Neural progenitor cell (in vitro differentiated cells): ENCODE measurements at places on chromosomes 7 and 10. TPM values are rescaled to one million over a fixed set of nuclear protein-coding genes. Genes with fewer than 3 reads are reported as not detected.

GRCh38 chr10:124626759-124627380, 117.3 kb downstream of the FAM53B start:
- H3K27me3 ChIP-seq: no peaks in the 10 kb centered on the region
- no peak overlapping the region for H3K4me3 ChIP-seq
- peaks cover 26% of the 10 kb centered on the region for H3K4me1 ChIP-seq
- DNase-seq: no peak

DNA sequence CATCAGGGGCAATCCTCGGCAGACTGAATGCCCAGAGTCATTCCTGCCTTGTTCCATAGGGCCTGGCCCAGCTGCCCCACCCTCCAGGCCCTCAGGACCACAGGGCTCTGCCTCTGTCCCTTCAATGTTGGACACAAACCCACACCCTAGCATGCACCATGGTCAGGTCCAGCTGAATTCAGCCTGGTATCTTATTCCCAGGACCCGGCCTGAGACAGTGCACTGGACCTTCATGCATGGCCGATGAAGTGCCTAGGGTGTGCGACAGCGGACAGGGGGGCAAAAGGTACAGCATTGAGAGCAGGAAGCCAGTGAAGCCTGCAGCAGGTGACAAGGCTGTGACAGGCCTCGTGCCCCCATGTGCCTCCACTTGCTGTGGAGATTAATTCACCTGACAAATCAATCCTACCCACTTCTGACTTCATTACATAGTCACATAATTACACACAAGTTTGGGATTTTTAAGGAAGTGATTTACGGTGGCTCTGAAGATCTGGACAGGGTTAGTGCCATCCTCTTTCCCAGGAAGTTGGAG, 261.9 kb downstream of the GRID1 start:
- DNase-seq: no peak
- H3K27me3 ChIP-seq: no peaks in the 10 kb centered on the region
- no peaks in the 10 kb centered on the region for H3K36me3 ChIP-seq

GRCh38 chr7:122448893-122449589, 144.5 kb upstream of the FEZF1 start:
- H3K27me3 ChIP-seq: no peaks in the 10 kb centered on the region
- H3K4me3 ChIP-seq: no peak overlapping the region
- peaks cover 7% of the 10 kb centered on the region for H3K36me3 ChIP-seq
- peak; percentile 23 for DNase-seq
- H3K27ac ChIP-seq: peak overlapping the region; percentile 63

- no peak overlapping the region for H3K27ac ChIP-seq
- no peaks in the 10 kb centered on the region for H3K27me3 ChIP-seq
- H3K4me3 ChIP-seq: no peak overlapping the region
- no peaks in the 10 kb centered on the region for H3K36me3 ChIP-seq
Observed at GRCh38 chr10:120017733-120018417, 125.3 kb downstream of the SEC23IP start.

ZNF804B gene
- total RNA-seq: not detected in 2 replicates

- peaks cover 12% of the 10 kb centered on the region for H3K4me1 ChIP-seq
- H3K27ac ChIP-seq: no peak overlapping the region
- no peak for DNase-seq
- peaks cover 6% of the 10 kb centered on the region for H3K36me3 ChIP-seq
- no peak overlapping the region for H3K4me3 ChIP-seq
- no peaks in the 10 kb centered on the region for H3K27me3 ChIP-seq
Observed at GRCh38 chr7:6056616-6057015, 25.4 kb downstream of the ANKRD61 start.

- H3K27me3 ChIP-seq: no peaks in the 10 kb centered on the region
- no peak overlapping the region for H3K4me3 ChIP-seq
- H3K27ac ChIP-seq: no peak overlapping the region
- H3K4me1 ChIP-seq: no peaks in the 10 kb centered on the region
Observed at GRCh38 chr10:124174071-124174566, 80.7 kb upstream of the CHST15 start.

DNA sequence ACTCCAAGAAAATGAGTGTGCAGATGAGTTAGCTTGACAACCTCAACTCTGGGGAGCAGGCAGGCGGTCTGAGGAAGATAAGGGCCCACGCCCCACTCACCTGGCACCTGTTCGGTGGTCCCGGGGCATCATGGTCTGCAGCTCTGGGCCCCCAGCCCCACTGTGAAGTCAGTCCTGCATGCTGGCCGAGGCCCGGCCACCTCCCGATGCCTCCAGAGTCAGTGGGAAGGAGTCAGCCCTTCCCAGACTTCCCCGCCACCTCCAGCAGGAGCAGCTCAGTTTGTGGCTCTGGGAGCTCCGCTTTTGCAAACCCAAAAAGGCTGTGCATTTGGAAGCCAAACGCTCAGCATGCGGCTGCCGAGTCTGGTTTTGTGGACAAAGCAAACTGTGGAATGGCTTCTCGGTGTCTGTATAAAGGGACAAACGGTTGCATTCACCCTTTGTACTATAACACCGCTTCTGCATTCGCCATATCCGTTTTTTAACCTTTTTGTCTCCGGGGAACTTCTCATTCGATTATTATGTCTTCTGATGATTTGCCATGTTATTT, 167.3 kb downstream of the CCDC3 start:
- H3K36me3 ChIP-seq: no peaks in the 10 kb centered on the region
- peak; percentile 62 for DNase-seq
- no peaks in the 10 kb centered on the region for H3K27me3 ChIP-seq

GRCh38 chr7:32061346-32061745, 8.9 kb downstream of the PDE1C start:
- H3K4me3 ChIP-seq: no peak overlapping the region
- DNase-seq: no peak
- H3K36me3 ChIP-seq: no peaks in the 10 kb centered on the region
- peaks cover 5% of the 10 kb centered on the region for H3K4me1 ChIP-seq

RBM20 gene
- total RNA-seq: 0.28 and 0.32 TPM in 2 replicates

DNA sequence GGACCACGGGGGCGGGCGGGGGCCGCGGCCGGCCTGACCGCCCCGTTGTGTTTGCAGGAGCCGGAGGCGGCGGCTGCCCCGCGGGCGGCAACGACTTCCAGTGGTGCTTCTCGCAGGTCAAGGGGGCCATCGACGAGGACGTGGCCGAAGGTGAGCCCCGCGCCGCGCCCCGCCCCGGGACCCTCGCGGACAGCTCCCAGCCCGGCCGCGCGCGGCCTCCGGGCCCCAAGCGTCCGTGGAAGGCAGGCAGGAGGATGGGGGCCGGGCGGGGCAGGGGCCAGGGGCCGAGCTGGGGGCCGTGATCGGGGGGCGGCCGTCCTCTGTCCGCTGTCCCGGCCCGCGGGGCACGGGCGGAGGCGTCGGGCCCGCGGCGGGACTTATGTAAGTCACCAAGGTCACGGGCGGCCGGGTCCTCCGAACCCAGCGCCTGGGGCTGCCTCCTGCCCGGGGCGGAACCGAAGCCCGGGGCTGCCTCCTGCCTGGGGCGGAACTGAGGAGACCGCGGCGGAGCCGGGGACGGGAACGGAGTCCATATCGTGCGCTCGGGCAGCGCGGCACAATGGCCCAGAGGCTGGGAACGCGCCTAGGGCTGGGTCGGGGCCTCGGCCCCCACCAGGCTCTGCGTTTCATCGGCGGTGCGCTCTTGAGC, 497 bp downstream of the PPP2R2D start:
- H3K4me3 ChIP-seq: peak overlapping the region; percentile 98
- H3K4me1 ChIP-seq: peaks cover 6% of the 10 kb centered on the region
- no peak overlapping the region for H3K27ac ChIP-seq
- H3K36me3 ChIP-seq: no peaks in the 10 kb centered on the region
- peak; percentile 60 for DNase-seq
- H3K27me3 ChIP-seq: peaks cover 21% of the 10 kb centered on the region

MMP21 gene
- not detected in 2 replicates for total RNA-seq

TRPV6 gene
- total RNA-seq: not detected in 2 replicates

FKBP9 gene
- 24.4 and 28.6 TPM in 2 replicates for total RNA-seq

GRCh38 chr7:140249036-140249806, 72.4 kb upstream of the KDM7A start:
- H3K27ac ChIP-seq: no peak overlapping the region
- no peaks in the 10 kb centered on the region for H3K36me3 ChIP-seq
- H3K27me3 ChIP-seq: no peaks in the 10 kb centered on the region
- H3K4me3 ChIP-seq: no peak overlapping the region
- no peaks in the 10 kb centered on the region for H3K4me1 ChIP-seq

SPDYE5 gene
- not detected in 2 replicates for total RNA-seq

DNA sequence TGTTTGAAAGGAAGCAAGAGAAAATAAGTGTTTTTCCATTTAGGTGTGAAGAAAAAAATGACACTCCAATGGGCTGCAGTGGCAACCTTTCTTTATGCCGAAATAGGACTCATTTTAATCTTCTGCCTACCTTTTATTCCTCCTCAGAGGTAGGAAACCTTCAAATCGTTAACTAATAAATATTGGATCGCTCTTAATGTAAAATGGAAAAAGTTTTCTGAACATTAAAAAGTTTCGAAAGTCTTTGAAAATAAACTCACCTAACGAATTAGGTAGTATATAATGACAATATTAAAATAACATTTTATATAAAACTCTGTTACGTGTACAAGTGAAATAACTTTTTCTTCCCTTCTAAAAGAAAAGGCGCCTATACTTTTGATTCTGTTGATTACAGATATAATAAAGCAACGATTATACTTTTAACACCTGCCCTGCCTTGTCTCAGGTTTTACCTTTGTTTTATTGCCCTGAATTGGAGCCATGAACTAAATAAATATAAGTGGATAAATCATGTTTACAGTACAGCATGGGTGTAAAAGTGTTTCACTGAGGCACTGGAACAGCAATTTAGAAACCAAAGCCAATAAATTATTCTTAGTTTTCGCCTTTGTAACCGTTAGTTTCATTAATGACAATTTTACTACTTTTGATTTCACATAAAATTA, 804 bp downstream of the BCAP29 start:
- H3K27me3 ChIP-seq: no peaks in the 10 kb centered on the region
- peaks cover 10% of the 10 kb centered on the region for H3K4me1 ChIP-seq
- no peak for DNase-seq
- H3K4me3 ChIP-seq: peak overlapping the region; percentile 88

ACSM6 gene
- total RNA-seq: not detected in 2 replicates

DNA sequence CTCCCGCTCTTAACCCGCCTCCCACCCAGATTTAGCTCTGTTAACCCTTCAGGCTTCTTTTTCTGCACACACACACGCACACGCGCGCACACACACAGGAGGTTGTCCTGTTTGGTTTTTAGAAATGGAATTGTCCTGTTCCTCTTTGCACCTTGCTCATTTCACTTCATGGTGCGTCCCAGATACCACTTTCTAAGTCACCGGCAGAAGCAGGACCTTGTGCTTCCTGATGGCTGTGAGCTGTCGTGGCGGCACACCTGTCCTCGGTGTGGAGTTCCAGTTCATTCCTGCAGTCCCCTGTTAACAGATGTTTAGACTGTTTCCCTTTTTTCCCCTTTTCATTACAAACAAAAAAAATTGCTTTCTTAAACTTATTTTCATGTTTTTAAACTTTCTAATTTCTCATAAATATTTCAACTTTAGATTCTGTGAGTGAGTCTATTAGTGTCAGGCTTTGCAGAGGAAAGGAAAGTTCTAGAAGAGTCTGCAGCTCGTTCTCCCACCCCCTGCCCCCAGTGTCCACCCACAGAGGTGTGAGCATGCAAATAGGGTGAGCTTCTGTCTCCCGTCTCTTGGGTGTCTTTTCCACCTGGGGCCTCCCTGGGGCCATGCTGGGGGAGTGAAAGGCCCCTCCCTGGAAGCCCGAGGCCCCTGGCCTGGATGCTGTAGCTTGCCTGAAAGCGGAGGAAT, 85.5 kb downstream of the LHPP start:
- DNase-seq: no peak
- no peak overlapping the region for H3K4me3 ChIP-seq
- peaks cover 13% of the 10 kb centered on the region for H3K4me1 ChIP-seq
- H3K36me3 ChIP-seq: no peaks in the 10 kb centered on the region

C7orf33 gene
- total RNA-seq: not detected in 2 replicates

DNA sequence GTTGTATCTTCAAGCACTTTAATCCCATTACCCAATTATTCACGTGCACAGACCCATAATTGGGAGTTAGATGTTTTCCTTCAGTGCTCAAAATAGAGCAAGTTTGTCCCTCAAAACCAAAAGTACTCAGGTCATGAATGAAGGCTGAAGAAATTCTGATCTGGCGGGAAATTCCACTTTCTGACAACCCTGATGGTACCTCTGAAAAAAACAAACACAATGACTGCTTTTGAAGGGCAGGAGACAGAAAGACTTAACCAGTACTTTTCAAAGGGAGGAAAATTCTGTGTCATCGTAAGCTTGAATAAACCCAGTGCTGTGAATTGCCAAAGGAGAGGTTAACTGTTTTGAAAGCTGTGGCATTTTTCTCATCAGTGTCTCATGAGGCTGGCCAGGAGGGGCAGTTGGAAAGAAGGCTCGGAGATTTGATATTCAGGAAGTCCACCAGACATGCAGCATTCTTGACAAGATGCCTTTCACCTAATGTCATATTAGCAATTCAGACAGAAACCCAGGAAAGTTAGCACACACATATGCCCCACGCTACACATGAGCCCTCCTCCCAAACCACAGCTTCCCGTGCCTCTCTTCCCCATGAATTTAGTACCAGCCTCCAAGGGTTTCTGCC, 347.0 kb downstream of the KCNMA1 start:
- H3K4me3 ChIP-seq: no peak overlapping the region
- DNase-seq: no peak
- H3K27me3 ChIP-seq: no peaks in the 10 kb centered on the region
- H3K36me3 ChIP-seq: no peaks in the 10 kb centered on the region
- peaks cover 42% of the 10 kb centered on the region for H3K4me1 ChIP-seq

GRCh38 chr10:44008270-44008916, 359.7 kb upstream of the ZNF32 start:
- no peak overlapping the region for H3K27ac ChIP-seq
- H3K4me3 ChIP-seq: no peak overlapping the region
- DNase-seq: no peak

- H3K27ac ChIP-seq: no peak overlapping the region
- no peaks in the 10 kb centered on the region for H3K36me3 ChIP-seq
- no peak overlapping the region for H3K4me3 ChIP-seq
- no peaks in the 10 kb centered on the region for H3K27me3 ChIP-seq
- H3K4me1 ChIP-seq: no peaks in the 10 kb centered on the region
Observed at GRCh38 chr10:4807761-4808507, 18.1 kb upstream of the AKR1E2 start.

- H3K4me1 ChIP-seq: no peaks in the 10 kb centered on the region
- H3K4me3 ChIP-seq: no peak overlapping the region
Observed at GRCh38 chr7:20095436-20095835, 121.7 kb downstream of the MACC1 start.

DNA sequence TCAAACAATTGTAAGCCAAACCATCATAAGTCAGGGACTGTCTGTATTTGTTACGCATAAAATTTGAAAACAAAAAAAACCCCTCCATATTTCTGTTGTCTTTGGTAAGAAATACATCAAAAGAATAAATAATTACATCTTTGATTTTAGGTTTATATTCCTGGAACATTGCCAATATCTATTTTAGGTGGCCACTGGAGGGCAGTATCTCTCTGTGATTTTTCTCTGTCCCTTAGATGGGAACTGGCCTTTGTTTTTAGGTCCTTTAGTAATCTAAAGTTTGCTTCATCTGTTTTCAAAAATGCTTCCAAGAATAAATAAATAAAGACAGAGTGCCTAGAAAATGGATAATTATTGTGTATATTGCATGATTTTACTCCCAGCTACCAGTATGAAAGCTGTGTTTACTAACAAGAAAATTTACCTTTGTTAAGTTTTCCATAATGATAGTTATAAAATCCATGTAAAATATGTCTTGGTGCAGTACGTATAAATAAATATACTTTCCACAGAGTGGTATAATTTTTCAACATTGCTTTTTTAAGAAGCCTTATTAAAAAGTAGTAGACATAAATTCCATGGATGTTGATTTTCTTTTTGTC, 64.2 kb downstream of the PHYHIPL start:
- H3K4me3 ChIP-seq: no peak overlapping the region
- peak; percentile 59 for DNase-seq
- H3K27ac ChIP-seq: no peak overlapping the region
- no peaks in the 10 kb centered on the region for H3K36me3 ChIP-seq
- H3K27me3 ChIP-seq: no peaks in the 10 kb centered on the region
- no peaks in the 10 kb centered on the region for H3K4me1 ChIP-seq
